ENCODE measurements at places on chromosomes 2 and 18.

GRCh38 chr2:221529177-221529942, 42.7 kb downstream of the EPHA4 start:
- DNase-seq: no peak

- no peak for DNase-seq
Observed at GRCh38 chr18:9708434-9709303, 568 bp downstream of the RAB31 start.

GRCh38 chr2:204133476-204133875, 196.9 kb downstream of the ICOS start:
- DNase-seq: no peak

DNA sequence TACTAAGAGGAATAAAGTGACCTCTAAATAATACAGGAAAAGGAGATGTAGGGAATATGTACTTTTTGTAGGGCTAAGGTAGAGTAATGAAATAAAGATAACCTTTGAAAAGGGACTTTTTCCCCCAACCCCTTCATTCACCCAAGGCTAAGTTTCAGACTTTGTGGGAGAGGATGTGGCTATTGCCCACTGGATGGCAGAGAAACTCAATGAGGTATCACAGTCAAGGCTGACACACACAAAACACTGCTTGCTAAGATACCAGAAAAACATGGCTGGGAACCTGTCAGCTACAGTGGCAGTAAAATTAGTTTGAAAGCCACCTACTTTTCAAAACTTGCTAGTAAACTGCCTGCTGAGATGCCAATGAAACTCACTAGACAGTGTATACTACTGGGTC, 158.8 kb upstream of the WDSUB1 start:
- DNase-seq: no peak

DNA sequence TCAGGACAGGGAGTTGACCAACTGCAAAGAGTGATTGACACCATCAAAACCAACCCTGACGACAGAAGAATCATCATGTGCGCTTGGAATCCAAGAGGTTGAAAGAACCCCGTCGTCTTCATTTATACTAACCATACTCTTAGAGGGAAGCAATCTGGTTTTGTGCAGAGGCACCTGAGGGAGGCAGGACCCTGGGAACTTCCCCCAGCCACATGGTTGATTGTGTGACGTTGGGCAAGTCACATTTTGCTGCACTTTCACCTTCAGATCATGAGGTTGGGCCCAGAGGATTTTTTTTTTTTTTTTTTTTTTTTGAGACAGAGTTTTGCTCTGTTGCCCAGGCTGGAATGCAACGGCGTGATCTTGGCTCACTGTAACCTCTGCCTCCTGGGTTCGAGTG, 11.6 kb downstream of the TYMS start:
- no peak for DNase-seq
